ENCODE measurements at places on chromosomes 2 and 18. TPM values are rescaled to one million over a fixed set of nuclear protein-coding genes. Genes with fewer than 3 reads are reported as not detected.

GRCh38 chr2:158011055-158011771, 90.5 kb upstream of the UPP2 start:
- no peak for DNase-seq

GRCh38 chr2:28582595-28582994, 86.7 kb downstream of the PLB1 start:
- no peak for DNase-seq

DHRS9 gene
- 0.42 TPM for polyA plus RNA-seq

DNA sequence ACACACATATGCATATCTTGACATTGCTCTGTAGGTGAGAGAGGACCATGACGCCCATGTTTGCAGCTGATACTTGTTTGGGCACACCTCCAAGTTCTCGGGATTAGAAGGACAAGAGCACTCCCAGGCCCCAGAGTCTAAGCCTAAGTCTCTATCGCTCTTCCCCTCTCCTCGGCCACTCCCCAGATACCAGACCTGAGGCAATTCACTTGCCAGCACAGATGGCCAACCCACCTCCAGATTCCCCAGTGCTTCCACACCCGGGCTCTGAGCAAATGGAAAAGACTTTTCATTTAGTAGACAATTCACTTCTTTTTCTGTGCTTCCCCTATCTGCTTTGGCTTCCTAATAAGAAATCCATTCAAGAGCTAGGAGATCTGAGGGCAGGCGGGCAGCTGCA, 32.9 kb downstream of the EHD3 start:
- DNase-seq: no peak

- DNase-seq: no peak
These were observed 61.4 kb upstream of the MSTN start for GRCh38 chr2:190123956-190124355.

- DNase-seq: no peak
These were observed 131.4 kb downstream of the KCNS3 start for GRCh38 chr2:18009891-18010290.

DNA sequence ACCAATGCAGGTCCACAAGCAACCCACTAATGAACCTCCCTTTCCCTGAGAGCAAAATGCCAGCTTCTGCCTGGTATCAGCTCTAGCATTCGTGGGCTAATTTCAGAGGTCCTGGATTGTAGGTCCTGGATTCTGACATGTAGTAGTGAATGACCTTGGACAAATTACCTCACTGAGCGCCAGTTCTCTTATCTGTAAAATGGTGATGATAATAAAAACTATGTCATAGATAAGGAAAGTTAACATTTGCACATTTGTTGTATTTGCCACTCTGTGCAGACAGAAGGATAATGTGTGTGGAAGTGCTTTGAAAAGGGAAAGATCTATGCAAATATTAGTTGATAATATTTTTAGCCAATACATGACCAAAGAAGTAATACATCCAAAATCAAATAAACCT, 4.1 kb upstream of the TET3 start:
- no peak for DNase-seq

GNAL gene
- 5.1 TPM for polyA plus RNA-seq

DNA sequence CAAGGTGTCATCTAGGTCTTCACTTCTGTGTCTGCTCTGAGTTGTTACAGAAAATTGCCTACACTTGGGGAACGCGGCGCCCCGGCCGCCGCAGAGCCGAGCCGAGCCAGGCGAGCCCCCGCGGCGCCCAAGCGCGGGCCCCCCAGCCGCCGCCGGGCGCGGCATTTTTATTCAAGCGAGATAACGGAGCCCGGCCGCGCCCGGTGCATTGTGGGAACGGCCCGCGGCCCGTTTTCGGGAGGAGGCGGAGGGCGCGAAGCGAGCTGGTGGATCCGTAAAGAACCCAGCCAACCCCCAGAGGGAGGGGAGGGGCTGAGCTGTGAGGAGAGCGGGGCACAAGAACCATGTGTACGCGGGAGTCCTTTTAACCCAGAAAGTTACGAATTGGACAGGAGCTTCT, 191.8 kb downstream of the FTCDNL1 start:
- DNase-seq: no peak

CYB5A gene
- polyA plus RNA-seq: 45.4 TPM

Measured in left renal pelvis (tissue), 4 donors.